ENCODE measurements at places on chromosomes 7 and 10. TPM values are rescaled to one million over a fixed set of nuclear protein-coding genes. Genes with fewer than 3 reads are reported as not detected.

ZNF25 gene
- polyA plus RNA-seq = 3.6 TPM

EVX1 gene
- not detected for polyA plus RNA-seq

TUBAL3 gene
- polyA plus RNA-seq = not detected

SYT15B gene
- not detected for polyA plus RNA-seq

TRPV6 gene
- polyA plus RNA-seq = not detected

MYH16 gene
- 0.41 TPM for polyA plus RNA-seq

CYP2C8 gene
- polyA plus RNA-seq = 0.02 TPM

GRB10 gene
- polyA plus RNA-seq = 5.1 TPM

SVOPL gene
- not detected for polyA plus RNA-seq

All from SK-N-SH (cell line).